Renal cortical epithelial cell (primary cell): ENCODE measurements at places on chromosomes 16 and 17.

- DNase-seq, result no peak
Measured at GRCh38 chr16:22633799-22634198, 123.1 kb downstream of the NPIPB5 start.

DNA sequence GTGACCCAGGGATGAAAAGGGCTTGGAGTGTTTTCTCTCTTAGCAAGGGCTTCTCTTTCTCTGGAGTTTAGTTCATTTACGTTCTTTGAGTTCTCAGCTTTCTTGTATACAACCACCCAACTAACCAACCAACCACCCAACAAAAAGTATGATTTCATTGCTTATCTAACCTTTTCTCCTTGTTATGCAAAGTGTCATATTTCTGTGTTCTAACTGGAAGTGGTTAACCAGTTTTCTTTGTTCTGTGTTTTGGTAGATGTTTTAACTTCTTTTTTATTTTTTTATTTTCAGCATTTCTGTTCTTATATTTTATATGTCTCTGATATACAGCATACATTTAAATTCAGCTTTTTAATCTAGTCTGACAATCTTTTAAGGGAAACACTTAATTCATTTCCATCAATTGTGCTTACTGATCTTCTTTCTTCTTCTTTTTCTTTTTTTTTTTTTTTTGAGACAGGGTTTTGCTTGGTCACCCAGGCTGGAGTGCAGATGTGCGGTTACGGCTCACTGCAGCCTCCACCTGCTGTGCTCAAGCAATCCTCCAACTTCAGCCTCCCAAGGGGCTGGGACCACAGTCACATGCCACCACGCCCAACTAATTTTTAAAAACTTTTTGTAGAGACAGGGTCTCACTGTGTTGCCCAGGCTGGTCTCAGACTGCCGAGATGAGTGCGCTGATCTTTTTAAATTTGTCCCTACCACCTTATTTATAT, 29.6 kb downstream of the NLK start:
- DNase-seq, result no peak

DNA sequence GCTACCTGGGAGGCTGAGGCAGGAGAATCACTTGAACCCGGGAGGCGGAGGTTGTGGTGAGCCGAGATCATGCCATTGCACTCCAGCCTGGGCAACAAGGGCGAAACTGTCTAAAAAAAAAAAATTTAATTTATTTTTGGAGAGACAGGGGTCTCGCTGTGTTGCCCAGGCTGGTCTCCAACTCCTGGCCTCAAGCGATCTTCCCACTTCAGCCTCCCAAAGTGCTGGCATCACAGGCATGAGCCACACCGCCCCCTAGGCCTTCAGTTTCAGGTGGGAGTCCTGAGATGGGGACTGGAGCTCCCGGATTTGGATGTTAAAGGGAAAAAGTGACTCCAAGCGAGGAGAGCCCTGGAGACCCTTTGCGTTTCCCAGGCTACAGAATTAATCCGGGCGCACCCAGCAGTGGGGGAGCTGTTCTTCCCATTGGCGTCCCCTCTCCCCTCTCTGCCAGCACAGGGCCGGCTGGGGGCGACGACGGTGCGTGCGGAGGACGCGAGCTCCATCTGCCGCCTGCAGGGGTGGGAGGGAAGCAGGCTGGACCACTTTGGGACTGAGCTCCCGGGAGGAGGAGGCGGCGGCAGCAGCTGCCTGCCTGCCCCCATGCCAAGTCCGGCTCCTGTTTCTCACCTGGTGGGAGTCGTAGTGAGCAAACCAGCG, 49.3 kb upstream of the USP7 start:
- no peak for DNase-seq

- no peak for DNase-seq
Measured at GRCh38 chr17:7676533-7676932, 10.8 kb downstream of the TP53 start.

DNA sequence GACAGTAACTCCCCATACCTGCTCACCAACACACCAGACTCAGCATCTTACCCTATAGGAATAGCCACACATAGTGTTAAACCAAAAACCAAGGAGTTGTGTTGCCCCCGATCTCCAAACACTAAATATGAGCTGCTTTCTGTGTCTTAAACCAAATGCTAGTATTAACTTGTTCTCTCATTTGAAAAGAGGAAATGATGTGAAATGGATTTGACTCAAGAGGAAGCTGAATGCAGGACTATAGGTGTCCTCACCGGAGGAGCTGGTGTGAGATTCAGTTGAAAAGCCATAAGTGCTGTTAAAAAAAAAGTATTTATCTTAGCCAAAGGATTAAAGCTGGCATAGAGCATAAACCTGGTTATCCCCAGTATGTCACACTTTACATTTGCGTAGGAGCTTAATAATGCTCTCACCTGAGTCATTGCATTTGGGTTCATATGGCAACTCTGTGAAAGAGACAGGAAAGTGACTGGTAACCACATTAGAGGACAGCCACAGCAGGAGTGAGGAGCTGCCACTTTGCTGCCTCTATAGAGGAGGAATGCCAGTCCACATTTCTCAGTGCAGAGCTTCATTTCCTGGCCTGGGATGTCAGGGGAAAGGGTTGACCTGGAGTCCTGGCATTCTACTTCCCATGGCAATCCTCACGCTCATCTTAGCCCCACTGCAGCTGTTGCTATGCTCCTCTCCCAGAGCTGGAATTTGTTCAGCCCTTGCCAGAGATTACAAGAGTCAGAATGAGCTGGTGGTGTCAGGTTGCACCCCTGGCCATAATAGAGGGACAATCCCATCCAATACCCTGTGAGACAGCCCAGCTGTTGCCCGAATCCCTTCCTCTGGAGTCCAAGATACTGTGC, 143.3 kb upstream of the ANKFN1 start:
- no peak for DNase-seq

GRCh38 chr17:59406808-59407381, 75.4 kb downstream of the YPEL2 start:
- DNase-seq, result peak; percentile 96

DNA sequence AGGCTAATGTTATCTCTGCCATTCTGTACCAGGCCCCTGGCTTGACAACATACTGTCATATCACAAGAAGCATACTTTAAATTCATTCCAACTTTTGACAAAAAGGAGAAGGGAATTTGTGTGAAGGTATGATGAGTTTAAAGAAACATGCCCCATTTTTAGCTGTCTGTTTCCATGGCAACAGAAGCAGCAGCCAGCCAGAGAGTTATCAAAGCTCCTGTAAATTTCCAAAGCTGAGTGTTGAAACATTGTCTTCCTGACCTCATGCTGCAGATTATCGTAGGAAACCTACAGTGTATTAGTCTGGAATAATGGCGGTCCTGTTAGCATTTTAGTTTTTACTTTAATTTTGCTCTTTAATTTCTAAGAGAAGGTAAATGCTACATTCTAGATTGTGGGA, 124.9 kb downstream of the MRTFB start:
- DNase-seq, result no peak

- peak; percentile 93 for DNase-seq
Measured at GRCh38 chr17:77286641-77287431, 146.1 kb downstream of the SEC14L1 start.

- no peak for DNase-seq
Measured at GRCh38 chr17:70544317-70544716, 375.0 kb downstream of the KCNJ2 start.

DNA sequence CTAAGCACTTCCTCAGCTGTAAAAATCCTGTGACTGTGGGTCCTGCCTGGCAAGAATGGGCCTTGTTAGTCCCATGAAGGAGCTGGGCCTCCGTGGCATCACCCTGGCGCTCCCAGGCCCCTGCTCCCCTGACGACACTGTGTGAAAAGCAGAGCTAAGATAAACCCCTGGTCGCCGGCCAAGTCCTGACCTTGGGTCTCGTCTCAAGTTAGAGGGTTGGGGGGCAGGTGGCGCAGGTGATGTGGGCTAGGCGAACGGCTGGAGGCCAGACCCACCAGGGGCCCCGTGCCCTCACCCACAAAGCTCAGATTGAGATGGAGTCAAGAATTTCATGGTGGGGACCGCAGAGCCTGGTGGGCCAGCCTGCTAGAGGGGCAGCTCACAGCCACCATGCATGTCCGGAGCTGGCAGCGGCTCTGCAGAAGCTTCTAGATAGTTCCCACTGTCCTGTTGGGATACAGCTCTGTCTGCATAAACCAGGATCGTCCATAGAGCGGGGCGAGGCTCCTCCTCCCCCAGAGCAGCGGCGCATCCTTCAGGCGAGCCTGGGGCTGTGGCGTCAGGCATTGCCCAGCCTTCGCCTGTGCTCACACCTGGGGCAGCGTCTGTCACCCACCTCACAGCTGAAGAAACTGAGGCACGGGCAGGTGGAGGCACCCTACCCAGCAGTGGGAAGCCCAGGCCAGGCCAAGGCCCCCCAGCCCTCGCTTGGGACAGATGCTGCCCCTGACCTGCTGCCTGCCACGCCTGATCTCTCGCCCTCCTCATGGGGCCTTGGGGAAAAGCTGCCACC, 12.0 kb downstream of the CYBC1 start:
- DNase-seq, result no peak
